D721Med (cell line): ENCODE measurements at places on chromosomes 1 and 21.

- DNase-seq, result no peak
Measured at GRCh38 chr21:21101911-21102310, 103.7 kb downstream of the NCAM2 start.

- DNase-seq, result no peak
Measured at GRCh38 chr1:41545996-41546832, 61.7 kb upstream of the EDN2 start.

DNA sequence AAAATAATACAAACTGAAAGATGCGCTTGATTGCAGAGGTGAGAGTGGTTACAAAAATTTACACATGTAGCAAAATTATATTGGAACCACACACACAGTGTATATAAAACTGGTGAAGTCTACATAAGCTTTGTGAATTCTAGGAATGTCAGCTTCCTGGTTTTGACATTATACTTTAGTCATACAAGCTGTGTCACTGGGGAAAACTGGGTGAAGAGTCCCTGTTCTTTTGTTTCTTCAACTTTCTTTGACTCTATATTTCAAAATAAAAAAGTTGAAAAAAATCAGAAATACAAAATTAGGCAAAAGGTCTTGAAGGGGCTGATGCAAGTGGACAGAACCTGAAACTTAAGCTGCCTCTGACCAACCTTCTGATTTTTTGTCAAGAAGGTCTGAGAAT lies 3.0 kb downstream of the C1QC start:
- DNase-seq, result no peak

- no peak for DNase-seq
Measured at GRCh38 chr1:222818171-222818570, 3.3 kb downstream of the DISP1 start.

GRCh38 chr21:21079646-21080045 lies 81.4 kb downstream of the NCAM2 start:
- no peak for DNase-seq

GRCh38 chr1:89594096-89594740 lies 38.7 kb upstream of the LRRC8C start:
- DNase-seq, result no peak

DNA sequence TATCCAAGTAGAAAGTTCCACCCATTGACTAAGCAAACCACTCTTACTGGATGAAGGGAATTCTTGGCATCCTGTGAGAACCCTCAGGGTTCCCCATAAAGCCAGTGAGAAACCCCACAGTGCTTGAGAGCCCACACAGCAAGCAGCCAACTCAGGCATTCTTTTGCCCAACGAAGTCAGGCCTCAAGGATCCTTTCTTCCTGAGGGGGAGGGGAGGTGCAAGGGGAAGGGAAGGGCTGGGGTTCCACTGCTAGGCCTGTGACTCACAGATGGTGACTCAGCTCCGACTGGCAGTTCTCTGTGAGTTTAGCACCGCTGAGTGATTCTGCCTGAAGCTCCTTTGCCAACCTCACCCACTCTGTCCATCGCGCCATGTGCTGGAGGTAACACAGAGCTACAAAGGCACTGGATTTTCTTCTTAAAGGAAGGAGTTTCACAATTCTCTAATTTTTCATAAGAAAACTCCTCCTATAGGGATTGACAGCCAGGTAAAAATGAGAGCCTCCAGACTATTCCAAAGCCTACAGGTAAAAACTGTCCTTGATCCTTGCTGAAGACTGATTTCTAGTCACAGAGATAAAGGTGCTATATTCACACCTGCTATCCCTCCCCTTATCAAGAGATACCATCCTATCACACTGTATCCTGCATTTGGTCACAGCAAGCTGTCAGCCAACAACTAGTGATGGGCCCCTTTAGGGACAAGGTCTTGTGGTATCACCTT lies 4.8 kb downstream of the ENO1 start:
- DNase-seq, result no peak

DNA sequence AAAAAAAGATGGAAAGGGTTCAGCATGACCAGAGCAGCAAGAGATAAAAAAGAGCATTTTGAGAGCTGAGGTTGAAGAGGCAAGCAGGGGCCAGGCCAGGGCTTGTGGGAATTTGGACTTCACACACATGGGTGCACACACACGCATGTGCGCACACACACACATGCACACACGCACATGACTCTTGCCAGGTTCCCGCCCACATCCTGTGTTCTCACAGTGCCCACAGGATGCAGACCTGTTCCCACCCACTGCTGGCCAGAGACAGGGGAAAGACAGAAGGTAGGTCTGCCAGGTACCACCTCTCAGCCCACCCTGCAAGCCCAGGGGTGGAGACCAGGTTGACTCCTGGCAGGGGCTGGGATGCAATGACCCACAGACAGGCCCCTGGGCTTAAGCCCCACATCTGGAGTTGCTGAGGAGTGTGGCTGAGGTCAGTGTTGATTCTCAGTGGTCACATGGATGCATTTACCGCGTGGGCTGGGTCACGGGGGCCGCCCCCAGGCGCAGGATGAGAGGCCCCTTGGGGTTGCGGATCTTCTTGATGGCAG lies 4.4 kb downstream of the COL16A1 start:
- no peak for DNase-seq

GRCh38 chr1:209896346-209896745 lies 41.7 kb upstream of the SYT14 start:
- no peak for DNase-seq

DNA sequence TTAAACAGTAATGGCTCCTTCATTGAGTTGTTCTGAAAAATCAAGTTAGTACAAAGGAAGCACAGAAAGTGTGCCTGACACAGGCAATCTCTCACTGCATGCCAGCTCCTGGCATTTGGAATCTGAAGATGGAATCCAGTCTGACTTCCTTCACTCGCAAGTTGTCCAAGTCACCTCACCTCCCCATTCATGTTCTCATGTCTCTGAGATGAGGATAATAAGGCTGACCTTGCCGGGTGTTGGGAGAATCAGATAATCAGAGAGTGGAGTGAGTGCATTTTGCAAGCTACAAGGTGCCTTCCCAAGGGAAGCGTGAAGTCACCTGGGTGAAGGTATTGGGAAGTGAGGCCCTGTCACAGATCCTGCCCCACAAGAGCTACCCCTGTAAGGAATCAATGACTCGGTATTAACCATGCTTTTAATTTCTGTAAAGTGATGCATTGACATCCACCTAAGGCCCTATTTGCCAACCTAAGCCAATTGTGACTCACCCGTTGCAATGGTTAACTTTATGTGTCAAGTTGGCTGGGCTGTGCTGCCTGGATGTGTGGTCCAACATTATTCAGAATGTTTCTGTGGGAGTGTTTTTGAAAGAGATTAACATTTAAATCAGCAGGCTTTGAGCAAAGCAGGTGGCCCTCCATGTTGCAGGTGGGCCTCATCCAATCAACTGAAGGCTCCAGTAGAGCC lies 62.5 kb upstream of the TARBP1 start:
- DNase-seq, result no peak

- DNase-seq, result no peak
Measured at GRCh38 chr1:234722904-234723720, 113.1 kb upstream of the IRF2BP2 start.

DNA sequence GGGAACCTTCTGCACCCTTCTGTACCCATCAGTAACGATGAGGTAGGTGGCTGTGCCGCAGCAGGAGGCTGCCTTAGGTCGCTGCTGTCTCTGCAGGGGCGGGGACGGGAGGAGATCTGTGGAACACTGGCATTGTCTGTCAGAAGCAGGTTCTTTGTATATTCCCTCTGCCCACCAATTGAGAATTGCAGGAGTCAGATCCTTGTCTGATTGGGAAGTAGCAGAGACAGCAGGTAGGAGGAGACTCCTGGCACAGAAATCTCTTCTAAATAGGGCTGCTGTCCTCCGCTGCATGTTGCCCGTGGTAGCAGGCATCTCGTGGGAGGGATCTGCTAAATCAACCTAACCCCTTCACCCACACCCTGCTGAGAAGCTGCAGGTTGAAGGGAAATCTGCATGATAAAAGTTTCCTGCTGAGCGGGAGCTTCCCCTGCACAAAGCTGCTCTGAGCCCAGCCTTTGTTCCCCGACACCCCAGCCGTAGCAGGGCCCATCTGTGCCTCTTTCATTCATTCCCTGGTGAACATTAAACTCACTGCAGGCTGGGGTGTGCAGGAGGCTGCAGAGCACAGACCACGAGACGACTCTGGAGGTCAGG lies 15.9 kb downstream of the SARS1 start:
- no peak for DNase-seq

DNA sequence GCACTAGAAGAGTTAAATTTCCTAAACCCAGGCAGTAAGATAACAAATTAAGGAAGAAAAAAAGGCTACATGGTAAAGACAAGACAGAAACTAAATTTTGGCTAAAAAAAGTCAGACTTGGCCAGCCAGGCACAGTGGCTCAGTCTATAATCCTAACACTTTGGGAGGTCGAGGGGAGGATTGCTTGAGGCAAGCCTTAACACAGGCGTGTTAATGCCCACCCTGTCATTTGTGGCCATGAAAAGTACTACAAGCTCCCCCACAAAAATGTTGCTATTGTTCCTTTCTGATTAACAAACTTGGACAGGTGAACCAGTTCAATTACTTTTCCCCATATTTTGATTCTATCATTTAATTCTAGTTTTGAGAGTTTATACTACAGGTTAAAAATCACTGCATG lies 32.3 kb downstream of the UBR4 start:
- DNase-seq, result no peak

DNA sequence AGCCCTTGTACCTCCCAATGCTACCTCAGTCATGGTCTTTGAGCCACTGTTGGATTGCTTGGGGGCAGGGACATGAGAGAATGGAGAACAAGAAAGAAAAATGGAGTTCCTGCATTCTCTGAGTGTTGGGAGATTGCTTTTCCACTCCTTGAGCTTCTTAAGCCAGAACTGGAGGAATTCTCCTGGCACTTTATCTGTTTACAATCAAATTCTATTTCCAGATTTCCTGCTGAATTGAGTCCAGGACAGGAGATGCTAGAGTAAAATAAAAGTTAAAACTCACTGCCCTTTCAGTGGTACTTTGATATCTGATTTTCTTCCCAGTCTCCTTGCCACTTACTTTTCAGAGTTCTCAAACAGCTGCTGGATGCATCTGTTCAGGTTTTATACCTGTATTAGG lies 24.4 kb upstream of the DEPDC1 start:
- DNase-seq, result no peak

DNA sequence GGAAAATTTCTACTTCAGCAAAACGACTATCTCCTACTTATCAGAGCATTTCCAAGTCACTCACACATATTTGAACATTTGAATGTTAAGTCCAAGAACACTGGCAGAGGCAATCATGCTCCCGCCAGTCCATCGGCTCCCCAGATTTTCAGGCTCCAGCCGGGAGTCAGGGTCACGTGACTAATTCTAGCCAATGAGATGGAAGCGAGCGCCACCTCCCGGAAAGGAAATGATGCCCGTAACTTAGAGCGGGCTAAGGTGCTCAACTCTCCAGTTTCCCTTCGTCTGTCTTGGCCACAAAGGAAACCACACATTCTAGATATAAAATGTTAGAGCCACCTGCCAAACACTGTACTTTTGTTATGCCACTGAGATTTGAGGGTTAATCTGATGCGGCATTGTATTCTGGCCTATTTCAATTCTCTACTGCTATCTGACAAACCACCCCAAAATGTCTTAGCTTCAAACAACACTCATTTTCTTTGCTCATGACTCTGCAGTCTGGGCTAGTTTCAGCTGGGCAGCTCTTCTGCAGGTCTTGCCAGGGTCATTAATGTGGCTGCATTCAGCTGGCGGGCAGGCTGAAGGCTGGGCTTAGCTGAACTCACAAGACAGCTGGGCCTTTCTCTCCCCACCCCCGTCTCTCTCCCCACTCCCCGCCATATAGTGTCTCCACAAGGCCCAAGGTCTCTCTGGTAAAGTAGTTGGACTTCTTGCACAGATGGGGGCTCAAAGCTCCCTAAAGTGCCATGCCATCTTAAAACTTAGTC lies 16.5 kb upstream of the LHX4 start:
- no peak for DNase-seq

- DNase-seq, result no peak
Measured at GRCh38 chr1:232034556-232034955, 408.0 kb downstream of the DISC1 start.

- no peak for DNase-seq
Measured at GRCh38 chr1:36628804-36629203, 146.1 kb upstream of the CSF3R start.

GRCh38 chr1:160855181-160855981 lies 7.3 kb downstream of the CD244 start:
- DNase-seq, result no peak

DNA sequence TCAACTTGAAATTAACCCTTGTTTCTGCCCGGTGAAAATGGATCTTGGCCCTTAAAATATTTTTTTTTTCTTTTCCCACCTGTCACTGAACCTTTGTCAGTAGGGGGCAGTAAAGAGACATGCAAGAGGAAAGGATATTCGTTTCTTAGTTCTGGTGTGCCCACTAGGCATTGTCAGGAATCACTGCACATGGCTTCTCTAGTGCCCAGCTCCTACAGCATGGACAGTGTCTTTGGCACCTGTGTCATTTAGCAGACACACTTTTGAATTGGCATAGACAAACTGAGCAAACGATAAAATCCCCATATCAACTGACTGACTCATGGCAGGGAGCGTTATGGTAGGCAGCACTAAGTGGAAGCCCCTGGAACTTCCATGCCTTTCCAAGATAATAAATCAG lies 1048.1 kb downstream of the BRINP3 start:
- no peak for DNase-seq

DNA sequence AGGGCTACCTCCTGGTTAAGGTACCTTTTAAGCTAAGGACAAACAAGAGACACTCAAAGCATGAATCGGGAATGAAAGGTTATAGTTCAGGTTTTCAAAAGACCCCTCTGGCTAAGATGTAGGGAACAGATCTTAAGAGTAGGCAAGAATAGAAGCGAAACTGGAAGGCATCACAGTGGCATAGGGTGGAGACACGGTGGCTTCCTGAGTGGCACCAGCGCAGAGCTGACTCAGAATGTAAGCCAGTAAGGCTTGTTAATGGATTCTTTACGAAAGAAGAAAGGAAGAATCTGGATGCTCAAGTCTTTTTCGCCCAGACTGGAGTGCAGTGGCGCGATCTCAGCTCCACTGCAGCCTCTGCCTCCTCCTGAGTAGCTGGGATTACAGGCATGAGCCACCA lies 21.2 kb downstream of the PADI6 start:
- no peak for DNase-seq

GRCh38 chr1:161511018-161511755 lies 5.9 kb downstream of the FCGR2A start:
- no peak for DNase-seq

- no peak for DNase-seq
Measured at GRCh38 chr1:117405042-117405441, 37.8 kb downstream of the MAN1A2 start.

- DNase-seq, result no peak
Measured at GRCh38 chr1:223873044-223873443, 27.3 kb upstream of the TP53BP2 start.

- DNase-seq, result no peak
Measured at GRCh38 chr1:180971273-180971997, 51.2 kb downstream of the STX6 start.

DNA sequence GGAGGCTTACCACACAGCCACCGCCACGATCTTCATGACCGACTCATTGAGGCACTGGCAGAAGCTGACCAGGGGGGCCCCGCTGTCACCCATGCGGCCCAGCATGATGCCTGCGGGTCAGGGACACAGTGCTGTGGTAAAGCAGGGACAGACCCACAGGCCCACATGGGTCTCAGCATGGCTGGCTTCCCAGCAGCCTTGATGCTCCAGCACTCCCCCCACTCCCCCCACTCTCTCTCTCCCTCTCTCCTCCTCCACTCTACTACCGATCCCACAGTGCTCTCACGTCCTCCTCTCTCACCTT lies 31.4 kb downstream of the PODN start:
- DNase-seq, result no peak

GRCh38 chr1:181409981-181410380 lies 73.3 kb upstream of the CACNA1E start:
- DNase-seq, result no peak

GRCh38 chr1:118148034-118148433 lies 37.0 kb downstream of the SPAG17 start:
- no peak for DNase-seq
